Stimulated activated CD8-positive, alpha-beta memory T cell treated with anti-CD3 and anti-CD28 coated beads, Interleukin-4, amount 100 ng/mL, for 1 hour (primary cell): ENCODE measurements at places on chromosomes 11 and 22.
A peak's percentile ranks its signal among the peaks of the same experiment; 100 is the strongest.

DNA sequence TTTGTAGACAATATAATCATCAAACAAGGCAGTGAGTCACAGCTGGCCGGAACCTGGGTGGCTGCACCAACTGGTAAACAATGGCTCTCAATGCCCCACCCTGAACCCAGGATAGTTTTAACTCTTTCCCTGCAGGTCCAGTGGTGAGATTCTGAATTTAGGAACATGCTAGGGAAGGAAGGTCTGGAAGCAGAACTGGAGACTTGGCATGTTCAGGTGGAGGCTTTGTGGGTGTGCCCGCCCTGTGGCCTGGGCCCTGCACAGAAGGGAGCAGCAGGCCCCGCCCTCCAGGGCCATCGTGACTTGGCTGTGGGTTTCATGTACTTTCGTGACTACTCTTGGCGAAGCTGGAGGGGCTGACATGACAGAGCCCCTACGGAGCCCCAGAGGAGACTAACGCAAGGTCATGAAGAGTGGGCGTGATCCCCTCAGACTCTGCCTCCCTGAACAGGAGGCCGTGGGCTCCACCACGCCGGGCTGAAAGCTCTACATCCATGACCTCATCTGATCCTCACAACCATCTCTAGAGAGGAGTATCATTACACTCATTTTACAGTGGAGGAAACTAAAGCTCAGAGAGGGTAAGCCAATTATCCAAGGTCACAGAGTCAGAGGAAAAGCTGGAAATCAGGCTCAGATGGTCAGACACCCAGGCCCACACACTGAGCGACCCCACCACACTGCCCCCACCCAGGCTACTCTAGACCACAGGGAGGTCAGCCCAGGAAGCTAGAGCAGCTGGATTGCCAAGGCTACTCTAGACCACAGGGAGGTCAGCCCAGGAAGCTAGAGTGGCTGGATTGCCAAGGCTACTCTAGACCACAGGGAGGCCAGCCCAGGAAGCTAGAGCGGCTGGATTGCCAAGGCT, 27.3 kb downstream of the MAFF start:
- DNase-seq: no peak

GRCh38 chr11:19419808-19420207, 179.1 kb upstream of the E2F8 start:
- DNase-seq: no peak

DNA sequence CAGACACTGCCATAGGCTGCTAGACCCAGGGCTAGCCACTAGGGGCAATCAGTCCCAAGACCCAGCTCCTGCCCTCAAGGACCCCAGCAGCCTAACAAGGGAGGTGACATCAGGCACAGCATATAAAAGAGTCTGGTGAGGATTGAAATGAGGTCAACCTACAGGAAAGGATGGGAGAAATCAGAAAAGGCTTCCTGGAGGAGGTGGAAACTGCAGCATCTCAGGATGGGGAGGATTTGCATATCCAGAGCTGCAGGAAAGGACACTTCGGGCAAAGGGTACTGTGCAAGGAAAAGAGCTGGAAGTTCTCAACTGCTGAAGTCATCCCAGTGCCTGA, 2.9 kb upstream of the ARFGAP2 start:
- no peak for DNase-seq

DNA sequence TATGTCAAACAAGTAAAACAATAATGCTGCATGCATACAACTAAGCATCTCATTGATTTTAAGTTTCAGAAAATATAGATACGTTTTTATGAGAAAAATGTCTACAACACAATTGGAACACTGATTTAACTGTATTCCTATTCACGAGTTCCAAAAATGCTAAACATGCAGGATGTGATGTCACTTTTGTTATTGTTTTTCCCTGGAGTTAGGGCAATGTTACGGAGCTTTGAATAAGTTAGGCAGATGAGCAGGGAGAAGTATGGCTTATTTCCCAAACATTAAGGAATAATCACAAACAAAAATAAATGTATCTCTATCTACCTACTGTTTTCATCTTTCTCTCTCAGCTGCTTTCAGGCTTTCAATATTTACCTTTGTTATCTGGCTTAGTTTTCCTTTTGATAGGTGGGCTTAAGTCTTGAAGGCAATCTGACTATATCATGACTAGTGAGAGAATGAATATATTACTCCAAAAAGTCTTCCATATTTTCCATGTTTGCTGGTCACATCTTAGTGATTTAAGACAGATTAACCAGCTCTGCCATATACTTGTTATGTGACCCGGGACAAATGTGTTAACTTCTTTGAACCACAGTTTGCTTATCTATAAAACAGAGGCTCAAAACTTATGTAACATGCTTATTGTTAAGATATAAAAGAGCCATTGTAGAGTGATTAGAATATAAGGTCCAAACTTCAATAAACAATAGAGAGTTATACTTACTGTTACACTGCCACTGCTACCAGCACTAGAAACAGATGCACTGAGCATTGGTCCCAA, 854.4 kb upstream of the CCDC90B start:
- no peak for DNase-seq

DNA sequence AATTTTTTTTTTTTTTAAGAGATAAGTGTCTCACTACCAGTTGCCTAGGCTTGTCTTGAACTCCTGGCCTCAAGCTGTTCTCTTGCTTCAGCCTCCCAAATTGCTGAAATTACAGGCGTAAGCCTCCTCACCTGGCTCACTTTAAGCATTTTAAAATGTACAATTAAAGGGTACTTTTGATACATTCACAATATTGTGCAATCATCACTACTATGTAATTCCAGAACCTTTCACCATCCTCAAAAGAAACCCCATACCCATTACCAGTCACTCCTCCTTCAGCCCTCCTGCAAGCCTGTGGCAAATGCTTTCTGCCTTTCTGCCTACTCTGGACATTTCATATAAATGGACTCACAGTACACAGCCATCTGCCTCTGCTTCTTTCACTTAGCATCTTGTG, 34.5 kb upstream of the WT1 start:
- DNase-seq: no peak

- DNase-seq: peak; percentile 16
Measured at GRCh38 chr22:27801616-27802345, at the start of gene MN1. MN1 (minus strand) TSS chr22:27801756; CDS start chr22:27800543, 1,213 bp downstream.

GRCh38 chr11:81203876-81204275, 1529.8 kb downstream of the FAM181B start:
- no peak for DNase-seq

DNA sequence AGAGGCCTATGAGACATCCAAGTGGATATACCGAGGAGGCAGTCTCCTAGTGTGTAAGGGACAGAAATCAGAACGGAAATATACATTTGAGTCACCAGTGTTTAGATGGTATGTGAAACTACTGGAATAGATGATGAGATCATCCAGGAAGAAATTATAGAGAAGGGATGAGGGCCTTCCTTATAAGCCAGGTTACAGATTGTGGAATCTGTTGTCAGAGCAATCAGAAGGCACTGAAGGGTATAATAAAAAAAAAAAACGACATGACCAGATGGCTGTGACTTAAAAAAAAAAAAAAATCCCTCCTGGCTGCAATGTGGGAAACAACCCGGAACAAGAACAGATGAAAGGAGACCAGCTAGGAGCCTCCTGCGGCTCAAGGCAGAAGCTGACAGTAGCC, 2.7 kb downstream of the MAJIN start:
- DNase-seq: no peak

DNA sequence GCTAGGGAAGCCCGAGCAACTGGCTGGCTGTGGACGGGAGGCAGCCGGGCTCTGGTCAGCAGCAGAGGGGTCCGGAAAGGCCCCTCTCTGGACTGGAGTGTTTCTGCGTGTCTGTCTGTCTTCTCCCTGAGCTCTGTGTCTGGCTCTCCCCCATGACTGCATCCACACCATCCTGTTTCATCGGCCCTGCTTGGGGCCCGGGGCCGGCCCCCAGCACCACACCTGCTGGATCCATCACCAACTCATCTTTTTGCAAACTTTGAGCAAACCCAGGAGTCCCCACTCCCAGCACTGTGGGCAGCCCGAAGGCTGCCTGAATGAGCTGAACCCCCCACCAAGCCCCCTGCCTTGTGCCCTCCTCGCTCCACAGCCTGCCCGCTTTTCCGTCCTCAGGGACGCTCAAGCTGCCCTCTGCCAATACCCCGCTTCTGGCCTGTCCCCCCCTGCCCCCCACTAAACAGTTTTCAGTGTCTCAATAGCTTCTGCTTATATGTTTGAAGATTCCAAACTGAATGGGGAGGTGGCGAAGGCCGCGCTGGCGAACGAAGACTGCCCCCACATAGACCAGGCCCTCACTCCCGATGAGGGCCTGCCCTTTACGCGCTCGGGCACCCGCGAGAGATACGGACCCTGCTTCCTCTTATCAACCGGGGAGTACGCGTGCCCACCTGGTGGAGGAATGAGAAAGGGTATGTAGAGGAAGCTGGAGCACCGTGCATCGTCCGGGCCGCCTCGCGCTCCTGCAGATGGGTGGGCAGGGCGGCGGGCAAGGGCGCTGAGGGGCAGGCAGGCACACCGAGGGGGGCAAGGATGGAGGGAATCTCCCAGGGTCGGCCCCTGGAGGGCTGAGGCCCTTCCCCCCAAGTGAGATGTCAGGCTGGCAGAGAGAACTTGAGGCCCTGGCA, 44.6 kb downstream of the KCNC1 start:
- DNase-seq: no peak

DNA sequence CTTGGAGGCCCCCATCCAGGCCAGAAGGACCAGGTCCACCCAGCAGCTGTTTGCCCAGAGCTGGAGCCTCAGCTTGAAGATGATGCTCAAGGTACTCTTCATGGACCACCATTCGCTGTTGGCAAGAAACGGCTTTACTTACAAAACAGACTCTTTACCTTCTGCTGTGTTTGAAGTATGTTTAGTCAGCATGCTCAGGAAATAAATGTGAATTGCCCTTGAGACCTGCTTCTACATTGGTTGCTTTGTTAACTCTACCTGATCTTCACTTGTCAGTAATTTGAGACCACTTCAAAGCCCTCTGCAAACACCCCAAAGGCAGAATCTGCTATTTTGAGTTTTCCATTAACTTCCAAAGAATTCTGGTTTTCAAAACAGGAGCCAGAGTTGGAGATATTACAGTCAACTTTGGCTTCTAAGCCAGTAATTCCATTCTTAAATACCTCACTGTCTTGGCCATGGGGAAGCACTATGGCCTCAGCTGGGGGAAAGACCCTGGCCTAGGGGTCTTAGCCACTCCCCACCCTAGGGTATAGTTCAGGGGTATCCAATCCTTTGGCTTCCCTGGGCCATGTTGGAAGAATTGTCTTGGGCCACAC, 2.7 kb downstream of the UQCR10 start:
- DNase-seq: no peak

DNA sequence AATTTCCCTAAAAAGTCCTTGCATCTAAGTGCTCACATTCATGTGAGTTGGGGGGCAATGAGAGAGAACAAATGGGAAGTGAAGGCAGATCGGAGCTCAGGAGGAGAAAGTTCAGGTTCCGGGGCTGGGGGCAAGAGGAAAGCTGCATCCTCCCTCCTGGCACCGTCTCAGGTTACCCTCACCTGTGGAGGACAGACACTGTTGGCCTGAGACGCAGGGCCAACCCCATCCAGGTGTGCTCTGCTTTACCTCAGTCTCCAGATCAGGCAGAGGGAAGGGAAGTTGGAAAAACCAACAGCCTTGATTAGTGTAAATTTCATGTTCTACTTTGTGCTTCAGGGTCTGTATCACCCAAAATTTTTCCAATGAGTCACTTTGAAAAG, 146.9 kb downstream of the TRIM29 start:
- no peak for DNase-seq

DNA sequence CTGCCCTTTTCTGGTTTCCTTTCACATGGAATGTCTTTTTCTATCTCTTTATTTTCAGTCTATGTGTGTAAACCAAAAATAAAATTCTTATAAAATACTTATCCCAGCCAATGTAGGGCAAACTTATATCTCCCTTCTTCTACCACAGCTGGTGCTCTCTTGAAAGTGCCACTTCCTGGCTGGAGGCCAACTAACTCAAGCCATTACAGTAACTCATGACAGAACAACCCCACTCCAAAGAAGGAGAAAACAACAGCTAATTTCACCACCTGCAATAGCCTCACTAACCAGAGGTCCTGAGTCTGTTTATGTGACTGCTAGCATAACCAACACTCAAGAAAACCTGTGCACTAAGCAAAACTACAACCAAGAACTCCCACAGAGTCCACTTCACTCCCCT, 74.9 kb upstream of the DBX1 start:
- no peak for DNase-seq

- DNase-seq: no peak
Measured at GRCh38 chr11:95605271-95605940, 184.2 kb downstream of the FAM76B start.

- DNase-seq: no peak
Measured at GRCh38 chr11:89487016-89487415, 4.2 kb downstream of the NOX4 start.

GRCh38 chr11:15662285-15662684, 547.6 kb downstream of the INSC start:
- DNase-seq: no peak

GRCh38 chr22:30866811-30867271, 101.7 kb downstream of the MORC2 start:
- no peak for DNase-seq

GRCh38 chr11:126158054-126158791, 53.2 kb downstream of the RPUSD4 start:
- no peak for DNase-seq

GRCh38 chr11:124896071-124896750, 1.5 kb downstream of the ROBO4 start:
- no peak for DNase-seq

DNA sequence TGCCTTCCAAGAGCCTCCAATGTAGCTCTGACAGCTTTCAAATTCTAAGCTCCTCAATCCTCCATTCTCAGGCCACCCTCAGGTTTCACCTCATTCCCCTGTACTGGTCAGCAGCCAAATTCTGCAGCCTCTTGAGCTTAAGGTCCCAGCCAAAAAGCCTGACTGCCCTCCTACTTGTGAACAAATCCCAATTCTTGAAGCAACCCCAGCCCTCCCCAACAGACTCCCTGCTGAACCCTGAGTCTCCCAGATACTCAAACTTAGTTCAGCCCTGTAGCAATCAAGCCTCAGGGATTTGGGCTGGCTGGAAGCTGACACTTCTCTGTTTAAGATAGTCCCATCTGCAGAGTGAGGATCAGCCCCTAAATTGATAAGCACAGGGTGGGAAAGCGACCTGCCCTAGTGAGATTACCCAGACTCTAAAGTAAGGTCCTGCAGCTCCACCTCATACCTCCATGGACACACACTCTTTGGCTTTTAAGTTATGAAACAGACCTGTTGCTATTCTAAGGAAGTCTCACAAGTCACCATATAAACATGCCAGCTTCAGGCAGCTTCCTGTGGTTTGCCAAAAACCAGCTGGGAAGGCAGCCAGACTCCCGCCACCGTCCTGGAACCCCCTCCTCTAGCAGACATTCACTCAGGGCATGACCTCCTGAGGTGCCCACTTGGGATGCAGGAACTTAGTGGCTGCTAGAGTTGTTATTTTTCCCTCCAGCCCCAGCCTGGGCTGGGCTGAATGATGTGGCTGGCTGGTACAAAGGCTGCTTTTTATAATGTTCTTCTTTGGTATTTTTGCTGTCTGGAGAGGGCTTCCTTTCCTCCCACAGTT, 82.5 kb upstream of the PICALM start:
- DNase-seq: no peak
